ENCODE measurements at places on chromosomes 5 and 9.
A peak's percentile ranks its signal among the peaks of the same experiment; 100 is the strongest.

DNA sequence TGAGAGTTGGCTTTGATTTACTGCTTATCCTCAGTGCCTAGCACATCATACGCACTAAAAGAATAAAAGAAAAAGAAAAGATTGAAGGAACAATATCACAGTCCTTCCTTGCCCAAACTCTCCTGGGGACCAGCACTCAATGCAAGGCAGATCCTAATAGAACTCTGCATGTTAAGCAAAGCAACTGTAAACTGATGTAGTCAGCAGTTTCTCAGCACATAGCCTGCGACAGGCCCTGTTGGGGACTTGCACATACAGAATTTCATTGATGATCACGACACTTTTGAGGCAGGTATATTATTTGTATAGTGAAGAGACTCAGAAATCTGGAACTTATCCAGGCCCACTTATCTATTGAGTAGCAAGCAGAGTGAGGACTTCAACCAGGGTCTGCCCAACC is 15.4 kb downstream of the NIPAL4 start:
- DNase-seq: peak; percentile 23

GRCh38 chr9:102035929-102036328 is 297.5 kb upstream of the GRIN3A start:
- DNase-seq: no peak

GRCh38 chr9:97320080-97320642 is 12.7 kb downstream of the CCDC180 start:
- no peak for DNase-seq

GRCh38 chr5:1836176-1836890 is 35.1 kb downstream of the NDUFS6 start:
- no peak for DNase-seq

GRCh38 chr5:36844305-36844704 is 32.3 kb upstream of the NIPBL start:
- DNase-seq: no peak

DNA sequence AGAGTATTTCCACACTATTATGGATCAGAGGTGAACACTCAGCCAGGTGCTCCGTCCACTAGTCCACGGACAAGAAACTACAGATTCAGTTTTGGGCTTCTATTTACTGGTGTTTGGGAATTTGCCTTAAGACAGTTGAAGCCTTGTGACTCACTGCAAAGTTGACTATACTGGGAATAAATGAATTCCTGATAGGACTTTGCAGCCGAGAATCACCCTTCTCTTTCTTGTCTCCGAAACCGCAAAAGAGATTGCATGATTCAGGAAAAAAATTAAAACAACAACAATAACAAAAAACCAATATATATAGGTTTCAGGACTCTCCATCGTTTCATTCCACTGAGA is 716 bp downstream of the TMEM171 start:
- DNase-seq: no peak

DNA sequence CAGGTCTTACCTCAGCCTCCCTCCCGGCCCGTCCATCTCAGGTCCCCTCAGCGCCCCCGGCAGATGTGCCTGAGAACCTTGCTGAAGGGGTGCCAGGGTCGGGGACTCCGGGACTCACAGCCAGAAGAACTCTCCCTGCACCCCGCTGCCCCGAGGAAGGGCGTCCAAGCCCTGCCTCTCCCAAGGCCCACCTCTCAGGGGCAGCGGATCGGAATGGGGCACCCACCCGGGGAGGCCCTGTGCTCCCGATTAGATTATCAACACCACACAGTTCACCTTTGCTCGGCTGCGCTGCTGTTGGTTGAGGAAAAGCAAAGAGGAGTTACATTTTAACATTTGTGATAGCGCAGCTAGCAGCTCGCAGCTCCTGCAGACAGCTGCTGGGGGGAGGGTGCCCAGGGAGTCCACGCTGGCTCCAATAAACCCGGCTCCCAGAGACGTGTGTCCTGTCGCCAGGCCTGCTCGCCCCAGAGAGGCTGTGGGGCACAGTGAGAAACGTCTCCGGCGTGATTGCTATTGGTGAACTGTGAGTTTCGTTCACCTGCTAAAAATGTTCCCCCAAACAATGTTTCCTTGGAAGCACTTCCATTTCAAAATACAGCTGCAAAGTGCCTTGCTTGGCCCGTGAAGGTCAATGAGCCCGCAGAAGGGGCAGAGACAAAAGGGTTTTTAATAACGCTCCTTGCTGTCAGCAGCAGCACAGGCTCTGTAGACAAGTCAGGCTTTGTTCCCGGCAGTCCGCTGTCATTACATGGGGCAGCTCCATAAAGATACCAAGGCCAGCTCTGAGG is 18.6 kb upstream of the SLC6A19 start:
- DNase-seq: no peak
